ENCODE measurements at places on chromosomes 16 and 17.

DNA sequence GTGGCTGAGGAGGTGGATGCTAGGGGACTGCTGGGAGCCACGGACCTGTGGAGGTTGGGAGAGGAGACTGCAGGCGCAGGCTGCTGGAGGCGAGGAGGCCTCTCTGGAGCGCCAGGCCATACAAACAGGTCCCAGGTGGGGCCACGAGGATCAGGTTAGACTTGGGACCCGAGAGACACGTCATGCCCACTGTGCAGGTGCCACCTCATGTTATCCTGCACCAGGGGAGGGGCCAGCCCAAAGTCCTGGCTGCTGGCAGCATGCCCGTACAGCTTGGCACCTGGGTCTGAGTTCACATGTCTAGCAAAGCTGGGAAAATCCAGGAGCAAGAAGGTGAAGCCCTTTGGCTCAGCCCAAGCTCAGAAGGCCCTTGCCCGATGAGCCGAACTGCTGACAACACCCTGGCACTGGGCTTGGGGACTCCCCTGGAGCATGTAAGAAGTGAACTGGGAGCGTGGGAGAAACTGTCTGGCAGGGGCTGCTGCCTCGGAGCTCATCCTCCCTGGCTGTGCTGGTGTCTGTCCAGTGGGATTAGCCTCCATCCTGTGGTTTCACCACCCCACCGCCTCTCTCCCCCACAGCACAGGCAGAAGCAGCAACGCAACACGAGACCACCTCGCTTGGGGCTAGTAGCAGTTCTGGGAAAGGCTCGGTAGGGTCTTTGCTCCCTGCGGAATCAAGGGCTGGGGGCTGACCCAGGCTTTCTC, 5.3 kb downstream of the ARHGDIA start:
- no peak for DNase-seq

DNA sequence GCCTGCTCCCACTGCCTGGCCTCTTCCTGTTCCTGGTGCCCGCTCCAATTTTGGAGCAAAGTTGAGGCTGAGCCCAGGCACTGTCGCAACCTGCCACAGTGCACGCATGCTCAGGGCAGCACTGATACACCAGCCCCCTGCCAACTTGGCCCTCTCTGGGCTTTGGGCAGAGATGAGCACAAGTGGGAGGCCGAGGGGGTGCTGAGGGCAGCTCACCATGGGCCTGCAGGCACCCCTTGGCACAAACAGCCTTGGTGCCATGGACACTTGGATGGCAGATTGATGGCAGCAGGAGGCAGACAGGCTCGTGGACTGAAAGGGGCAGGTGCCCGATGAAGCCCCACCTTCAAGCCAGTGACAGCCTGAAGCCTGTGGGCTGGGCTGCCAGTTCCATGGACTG, 42.9 kb downstream of the PIGL start:
- no peak for DNase-seq

- no peak for DNase-seq
These were observed 22.4 kb upstream of the CBX4 start for GRCh38 chr17:79861413-79862216.

DNA sequence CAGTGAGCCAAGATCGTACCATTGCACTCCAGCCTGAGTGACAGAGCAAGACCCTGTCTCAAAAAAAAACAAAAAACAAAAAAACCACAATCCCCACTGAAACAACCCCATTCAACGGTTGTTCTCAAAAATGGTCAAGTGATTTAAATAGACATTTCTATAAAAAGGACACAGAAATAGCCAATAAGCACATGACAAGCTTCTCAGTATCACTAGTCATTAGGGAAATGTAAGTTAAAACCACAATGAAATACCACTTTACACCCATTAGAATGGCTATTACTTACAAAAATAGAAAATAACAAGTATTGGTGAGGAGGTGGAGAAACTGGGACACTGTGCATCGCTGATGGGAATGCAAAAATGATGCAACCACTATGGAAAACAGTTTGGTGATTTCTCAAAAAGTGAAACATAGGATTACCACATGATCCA, 26.6 kb upstream of the MYLK3 start:
- DNase-seq, result no peak

GRCh38 chr17:68812876-68813584, 142.2 kb downstream of the ABCA8 start:
- peak; percentile 20 for DNase-seq

DNA sequence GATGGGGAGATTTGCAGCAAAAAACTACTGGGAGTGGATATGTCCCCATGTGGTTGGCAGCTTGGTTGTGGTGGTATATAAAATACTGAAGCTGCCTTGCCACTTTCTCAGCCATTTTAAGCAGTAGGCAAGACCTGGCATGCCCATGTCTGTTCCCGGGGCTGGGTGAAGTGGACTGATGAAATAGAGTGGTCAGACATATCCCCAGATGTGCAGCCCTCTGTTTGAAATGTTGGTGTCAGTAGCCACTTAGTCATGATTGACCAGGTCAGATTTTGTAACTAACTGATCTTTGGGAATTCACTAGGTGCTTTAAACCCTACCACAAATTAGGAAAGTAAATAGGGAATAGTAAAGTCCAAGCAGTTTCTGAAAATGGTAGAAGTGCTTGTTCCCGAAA, 151.6 kb downstream of the PHKB start:
- no peak for DNase-seq

DNA sequence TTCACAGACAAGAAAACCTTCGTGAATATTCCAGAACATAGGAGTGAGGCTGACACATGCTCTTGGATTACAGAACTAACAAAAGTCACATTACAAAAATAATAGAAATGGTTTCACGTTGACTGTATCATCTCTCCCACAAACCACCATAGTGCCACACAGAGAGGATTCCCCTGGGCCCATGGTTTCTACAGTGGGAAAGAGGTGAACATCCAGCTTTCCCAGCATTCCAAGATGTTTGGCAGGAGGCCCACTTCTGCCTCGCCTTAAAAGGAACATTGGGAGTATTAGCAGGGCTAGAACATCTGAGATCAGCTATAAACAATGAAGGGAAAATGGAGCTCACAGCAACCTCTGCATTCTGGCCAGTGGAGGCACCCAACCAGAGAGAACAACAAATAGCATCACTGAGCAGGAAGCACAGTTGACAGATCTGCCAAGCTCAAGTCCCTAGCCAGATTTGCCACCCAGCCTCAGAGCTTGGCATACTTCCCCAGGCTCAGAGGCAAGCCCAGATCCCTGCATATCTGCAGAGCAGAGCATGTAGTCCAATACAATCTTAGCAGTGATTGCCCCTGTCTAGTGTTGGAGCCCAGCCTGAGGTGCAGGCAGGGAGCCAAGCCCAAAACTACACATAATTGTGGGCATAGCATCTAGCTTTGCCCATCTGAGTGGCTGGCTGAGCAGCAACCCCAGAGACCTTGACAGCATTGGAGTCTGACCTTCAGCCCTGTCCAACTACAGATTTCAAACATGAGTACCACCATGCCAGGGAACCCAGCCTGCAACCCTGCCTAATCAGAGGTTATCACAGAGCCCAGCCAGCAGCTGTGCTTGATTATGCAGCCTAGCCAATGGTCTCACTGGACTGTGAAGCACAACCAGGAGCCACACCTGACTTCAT, 260.4 kb downstream of the CEP112 start:
- DNase-seq, result no peak

GRCh38 chr17:69245617-69246016, 17.0 kb upstream of the ABCA10 start:
- DNase-seq, result no peak

DNA sequence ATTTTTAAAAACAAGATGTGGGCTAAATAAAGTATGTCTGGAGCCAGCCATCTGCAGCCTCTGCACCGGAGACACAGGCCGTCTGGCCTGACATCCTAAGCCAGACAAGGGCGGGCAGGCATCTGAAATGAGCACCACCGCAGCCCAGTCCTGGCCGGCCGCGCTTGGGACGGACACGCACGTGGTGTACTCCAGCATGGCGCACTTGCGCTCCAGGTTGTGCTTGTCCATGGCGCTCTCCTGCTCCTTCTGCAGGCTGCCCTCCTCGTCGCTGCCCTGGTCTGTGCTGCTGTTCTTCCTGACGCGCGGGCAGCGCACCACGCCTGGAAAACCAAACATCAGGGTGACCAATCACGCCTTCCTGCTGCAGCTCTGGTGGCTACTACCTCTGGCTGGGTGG, 60.3 kb downstream of the GTF3C1 start:
- no peak for DNase-seq

DNA sequence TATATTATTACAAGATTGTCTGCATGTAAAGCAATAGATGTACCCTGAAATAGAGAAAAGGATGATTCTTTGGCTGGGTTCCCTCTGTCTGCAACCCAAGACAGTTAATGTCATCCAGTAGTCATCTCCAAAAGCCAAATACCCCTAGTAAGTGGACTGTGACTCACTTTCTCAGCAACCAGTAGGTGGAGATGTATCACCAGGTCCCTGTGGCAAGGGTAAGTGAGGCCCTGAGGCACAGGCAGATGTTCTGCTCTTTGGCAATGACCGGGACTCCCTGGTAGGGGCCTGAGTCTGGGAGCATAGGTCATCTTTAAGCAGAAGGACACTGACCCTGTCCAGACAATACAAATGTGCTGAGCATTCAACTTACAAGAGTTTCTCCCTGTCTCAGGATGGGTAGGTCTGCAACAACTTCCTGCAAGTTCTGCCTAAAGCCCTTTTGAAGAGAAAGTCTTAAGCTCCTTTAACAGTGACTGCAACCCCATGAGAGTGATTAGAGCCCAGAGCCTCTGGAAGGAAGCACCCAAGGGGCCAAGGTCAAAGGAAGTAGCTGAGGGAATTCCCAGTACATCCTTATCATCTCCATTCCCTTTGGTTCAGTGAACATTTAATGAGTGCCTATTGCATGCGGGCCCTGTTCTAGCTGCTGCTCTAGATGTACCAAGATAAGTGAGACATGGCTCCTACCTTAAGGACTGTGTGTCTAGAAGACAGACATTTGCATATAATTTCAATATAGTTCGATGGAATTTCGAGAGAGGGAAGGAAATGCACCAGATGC, 31.9 kb downstream of the PMP22 start:
- peak; percentile 37 for DNase-seq

DNA sequence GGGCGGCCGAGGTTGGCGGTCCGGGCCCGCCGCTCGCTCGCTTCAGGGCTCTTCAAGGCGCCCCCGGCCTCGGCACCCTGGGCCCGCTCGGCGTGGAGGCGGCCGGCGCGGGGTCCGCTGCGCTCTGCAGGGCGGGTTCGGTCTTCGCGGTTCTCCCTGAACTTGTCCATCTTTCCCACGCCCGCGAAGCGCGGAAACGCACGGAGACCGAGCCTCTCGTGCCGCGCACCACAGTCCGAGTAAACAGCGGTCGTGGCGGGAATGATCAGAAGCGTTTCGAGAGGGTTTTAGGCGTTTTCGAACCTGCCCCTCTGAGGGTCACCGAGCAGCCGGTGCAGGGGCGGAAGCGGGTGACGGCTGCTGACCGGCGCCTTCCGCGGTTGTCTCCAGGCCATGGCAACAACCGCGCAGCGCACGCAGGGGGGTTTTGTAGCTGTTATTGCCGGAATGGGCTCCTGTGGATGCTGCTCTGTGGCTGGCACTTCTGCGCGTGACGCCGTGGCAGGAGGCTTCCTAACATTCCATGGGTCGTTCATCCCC, 414 bp downstream of the NARF start:
- DNase-seq, result peak; percentile 16

DNA sequence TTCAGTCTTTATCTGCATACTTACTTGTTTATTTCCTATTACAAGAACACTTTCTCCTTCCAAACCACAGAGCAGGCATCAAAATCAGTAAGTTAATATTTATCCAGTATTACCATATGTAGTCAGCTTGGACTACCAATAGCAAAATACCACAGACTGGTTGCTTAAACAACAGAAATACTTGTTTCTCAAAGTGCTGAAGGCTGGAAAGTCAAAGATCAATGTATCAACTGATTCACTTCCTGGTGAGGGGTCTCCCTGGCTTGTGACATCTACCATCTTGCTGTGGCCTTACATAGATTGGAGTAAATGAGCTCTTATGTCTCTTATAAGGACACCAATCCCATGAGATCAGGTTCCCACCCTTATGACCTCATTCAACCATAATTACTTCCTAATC, 2.6 kb downstream of the STXBP4 start:
- no peak for DNase-seq

DNA sequence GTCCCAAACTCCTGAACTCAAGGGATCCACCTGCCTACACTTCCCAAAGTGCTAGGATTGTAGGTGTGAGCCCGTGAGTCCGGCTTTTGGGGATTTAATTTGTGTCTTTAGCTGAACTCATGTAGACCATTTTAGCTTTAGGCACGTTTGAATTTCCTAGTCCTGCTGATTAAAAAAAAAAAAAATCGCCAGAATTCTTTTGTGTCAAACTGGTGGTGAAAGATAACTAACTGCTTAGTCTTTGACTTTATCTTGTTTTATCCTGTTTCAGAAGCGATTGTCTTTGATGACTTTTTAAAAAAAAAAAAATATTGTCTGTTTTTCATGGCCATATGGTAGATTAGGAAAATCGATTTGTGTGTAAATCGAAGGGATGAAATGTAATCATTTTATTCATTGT, 2.6 kb downstream of the RABEP1 start:
- DNase-seq, result no peak

GRCh38 chr17:80558046-80558445, 13.4 kb downstream of the RPTOR start:
- no peak for DNase-seq

GRCh38 chr16:86854058-86854621, 275.8 kb downstream of the FOXL1 start:
- DNase-seq, result peak; percentile 60

GRCh38 chr17:70317421-70317820, 148.1 kb downstream of the KCNJ2 start:
- DNase-seq, result no peak

- DNase-seq, result peak; percentile 94
These were observed at the start of gene RBBP6 for GRCh38 chr16:24539295-24539849. Gene RBBP6, plus strand, starts transcription at chr16:24539566. Its CDS starts 1,061 bp downstream, at chr16:24540627.

DNA sequence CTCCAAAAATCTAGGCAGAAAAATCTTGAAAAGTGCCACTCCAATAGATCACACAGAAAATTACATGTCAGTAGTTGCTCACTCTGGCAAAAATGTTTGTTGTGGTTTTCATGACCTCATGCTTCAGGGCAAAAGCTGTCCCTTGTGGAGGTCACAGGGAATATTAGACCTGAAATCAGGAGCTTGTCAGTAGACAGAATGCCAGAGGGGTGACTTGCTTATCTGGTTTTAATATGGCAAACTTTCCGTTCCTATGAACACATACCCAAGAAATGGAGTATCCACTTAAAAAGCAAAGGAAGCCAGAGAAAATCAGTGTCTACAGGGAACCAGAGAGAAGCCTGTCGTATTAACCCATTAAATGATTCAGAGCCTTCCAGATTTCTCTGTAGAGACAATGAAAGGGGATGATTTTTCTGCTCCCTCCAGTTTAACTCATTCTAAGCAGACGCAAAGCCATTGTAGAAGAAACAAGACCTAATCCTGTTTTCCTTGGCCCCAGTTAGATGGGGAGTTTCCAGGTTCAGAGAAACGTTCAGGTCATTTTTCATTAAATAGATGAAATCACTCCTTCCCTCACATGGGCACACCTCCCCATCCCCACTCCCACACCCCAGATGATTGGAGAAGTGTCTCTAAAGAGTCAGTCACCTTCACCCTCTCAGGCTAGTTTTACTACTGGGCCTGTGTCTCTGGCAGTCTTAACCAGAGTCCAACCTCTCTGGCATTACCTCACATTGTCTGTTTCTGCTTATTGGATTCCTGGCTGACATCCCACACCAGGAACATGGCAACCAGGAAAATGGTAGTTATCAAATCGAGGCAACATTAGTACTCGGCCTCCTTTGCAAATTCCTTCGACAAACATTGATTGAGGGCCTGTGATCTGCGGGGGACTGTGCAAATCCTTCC, 6.0 kb downstream of the SOX9 start:
- peak; percentile 89 for DNase-seq

- DNase-seq, result no peak
These were observed 70.0 kb downstream of the RBBP6 start for GRCh38 chr16:24609417-24609739.
